Activated CD4-positive, alpha-beta T cell treated with anti-CD3 and anti-CD28 coated beads, Interleukin-2, amount 10 ng/mL, durations not matched to agents 7 days and 5 days (primary cell): ENCODE measurements at places on chromosomes 1 and 21.

DNA sequence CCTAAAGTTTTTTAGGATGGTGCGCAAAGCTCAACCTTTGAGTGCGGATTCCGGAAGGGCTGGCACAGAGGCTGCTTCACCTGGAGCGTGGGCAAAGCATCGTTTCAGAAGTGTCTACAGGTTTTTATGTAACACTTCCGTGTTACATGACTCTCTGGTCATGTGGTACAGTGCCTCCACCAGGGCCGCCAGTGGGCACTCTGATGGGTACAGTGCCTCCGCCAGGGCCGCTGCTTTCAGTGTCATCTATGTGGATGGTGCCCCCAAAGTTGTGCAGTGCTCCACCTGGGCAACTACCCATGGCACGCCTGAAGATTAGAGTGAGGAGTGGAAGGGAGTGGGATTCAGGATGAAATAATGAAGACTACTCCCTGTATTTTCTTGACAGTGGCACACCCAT, 101.4 kb upstream of the C1orf174 start:
- DNase-seq: no peak

DNA sequence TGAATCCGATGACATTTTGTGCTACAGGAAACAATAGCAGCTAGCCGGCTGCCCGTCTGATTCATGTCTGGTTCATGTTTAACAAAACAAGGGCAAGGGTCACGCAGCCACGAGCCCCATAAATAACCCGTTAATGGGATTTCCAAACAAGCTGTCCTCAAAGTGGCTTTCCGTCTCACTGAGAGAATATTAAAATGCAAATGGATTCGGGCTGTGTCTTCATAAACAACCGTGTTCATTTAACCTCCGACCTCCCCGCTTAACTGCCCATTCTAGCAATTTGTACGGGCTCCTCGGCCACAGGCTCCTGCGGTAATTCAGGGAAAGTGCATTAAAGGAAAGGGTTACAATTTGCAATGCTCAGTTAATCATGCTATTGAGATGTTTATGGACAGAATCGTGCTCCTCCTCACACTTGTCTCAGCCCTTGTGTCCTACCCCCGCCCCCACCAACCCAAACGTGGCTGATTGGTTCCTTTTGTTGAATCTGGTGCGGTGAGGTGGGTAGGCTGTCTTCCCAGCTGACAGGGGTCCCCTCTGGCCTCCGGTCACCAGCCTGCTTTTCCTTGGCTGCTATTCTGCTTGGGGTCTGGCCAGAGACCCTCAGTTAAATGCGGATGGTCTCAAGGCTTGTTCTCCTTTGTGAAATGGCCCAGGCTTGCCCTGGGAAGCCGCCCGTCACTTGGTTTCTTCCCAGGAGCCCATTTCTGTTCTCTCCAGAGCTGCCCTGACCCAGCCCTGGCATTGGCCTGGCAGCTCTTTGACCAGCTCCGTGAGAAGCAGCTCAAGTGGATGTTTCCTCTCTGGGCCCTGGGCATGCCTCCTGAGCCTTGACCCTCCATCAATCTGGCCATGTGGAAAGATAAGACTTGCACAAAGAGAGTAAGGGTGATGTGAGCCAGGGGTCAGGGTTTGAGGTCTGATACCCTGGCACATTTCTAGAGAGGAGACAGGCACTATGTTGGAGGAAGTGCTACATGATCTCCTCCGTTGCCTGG, 200.7 kb upstream of the POU3F1 start:
- DNase-seq: no peak

- DNase-seq: no peak
These were observed 343.6 kb downstream of the NPHP4 start for GRCh38 chr1:5648410-5649165.

- no peak for DNase-seq
These were observed 8.0 kb downstream of the RUNX1 start for GRCh38 chr21:35041122-35041521.

DNA sequence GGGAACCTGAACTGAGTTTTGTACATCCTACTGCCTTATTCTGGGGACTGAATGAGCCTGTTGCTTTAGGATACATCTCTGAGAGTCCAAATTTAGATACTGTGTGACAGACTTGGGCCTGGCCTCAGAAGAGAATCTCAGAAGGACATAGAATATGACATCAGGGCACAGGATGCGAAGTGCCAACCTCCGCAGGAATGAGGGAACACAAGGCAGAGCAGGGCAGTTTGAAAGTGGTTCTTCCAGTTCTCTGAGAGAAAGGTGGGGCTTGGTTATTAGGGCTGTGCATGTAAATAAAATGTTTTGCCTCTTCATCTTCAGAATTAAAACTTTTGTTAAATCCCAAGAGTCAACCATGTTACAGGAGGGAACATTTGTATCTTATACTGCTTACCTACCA, 23.1 kb downstream of the TRAF5 start:
- DNase-seq: no peak

DNA sequence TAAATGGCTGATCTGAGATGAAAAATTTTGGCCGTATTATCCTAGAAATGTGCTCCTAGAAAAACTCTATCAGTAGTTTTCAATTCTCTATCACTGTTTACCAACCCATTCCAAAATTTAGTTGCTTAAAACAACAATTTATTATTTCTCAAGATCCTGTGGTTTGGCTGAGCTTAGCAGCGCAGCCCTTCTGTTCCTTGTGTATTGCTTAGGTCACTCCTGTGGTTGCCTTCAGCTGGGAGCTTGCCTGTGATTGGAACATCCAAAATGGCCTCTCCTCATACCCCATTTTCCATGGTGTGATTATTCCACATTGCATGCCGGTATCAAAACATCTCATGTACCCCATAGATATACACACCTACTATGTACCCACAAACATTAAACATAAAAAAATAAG, 22.8 kb upstream of the STUM start:
- no peak for DNase-seq

- no peak for DNase-seq
These were observed 81.1 kb upstream of the GREM2 start for GRCh38 chr1:240693036-240693435.
